ENCODE measurements at places on chromosomes 3 and 15.

DNA sequence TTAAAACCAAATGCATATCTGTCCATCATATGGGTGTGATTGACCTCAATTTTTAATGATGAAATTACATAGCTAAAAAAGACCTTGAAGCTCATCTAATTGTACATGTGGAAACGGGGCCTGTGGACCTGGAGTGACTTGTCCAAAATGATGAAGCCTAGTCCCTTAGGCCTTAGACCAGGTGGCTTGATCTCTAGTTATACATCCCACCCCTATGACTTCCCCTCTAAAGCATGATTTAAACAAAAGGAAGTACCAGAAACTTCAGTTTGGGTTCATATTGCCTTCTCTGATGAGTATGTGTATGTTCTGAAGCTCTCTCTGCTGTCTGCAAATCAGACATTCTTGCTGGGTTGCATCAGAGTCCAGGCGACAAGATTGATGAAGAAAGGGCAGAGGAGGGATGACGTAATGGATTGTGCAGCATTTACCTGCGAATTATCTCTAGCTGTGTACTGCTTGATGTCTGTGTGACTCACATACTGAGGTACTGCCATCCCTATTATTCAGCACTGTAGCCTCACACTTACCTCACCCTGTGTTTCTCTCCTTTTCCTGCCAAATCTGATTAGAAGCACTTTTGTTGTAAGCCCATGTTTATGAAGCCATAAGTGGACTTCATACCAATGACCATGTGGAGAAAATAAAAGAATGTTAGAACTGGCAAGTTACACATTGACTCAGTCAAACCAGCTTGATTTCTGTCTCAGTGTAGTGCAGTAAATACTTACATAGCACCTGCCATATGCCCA, 111.5 kb downstream of the FILIP1L start:
- no peak for DNase-seq

DNA sequence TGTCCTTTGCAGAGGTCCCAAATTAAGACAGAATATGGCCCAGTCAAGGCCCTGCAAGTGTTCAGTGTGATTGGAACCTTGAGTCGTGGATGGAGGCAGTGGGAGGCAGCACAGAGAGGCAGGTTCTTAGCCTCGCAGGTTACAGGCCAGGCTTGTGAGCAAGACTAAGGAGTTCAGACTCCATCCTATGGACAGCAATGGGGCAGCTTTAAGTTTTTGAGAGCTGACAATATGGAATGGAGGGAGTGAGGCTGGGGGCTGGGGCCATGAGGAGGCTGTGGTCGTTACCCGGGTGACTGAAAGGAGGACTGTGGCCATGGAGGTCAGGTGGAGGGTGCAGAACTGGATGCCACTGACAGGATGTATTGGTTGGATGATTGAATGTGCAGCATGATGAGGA, 74.1 kb upstream of the PRR23C start:
- no peak for DNase-seq

DNA sequence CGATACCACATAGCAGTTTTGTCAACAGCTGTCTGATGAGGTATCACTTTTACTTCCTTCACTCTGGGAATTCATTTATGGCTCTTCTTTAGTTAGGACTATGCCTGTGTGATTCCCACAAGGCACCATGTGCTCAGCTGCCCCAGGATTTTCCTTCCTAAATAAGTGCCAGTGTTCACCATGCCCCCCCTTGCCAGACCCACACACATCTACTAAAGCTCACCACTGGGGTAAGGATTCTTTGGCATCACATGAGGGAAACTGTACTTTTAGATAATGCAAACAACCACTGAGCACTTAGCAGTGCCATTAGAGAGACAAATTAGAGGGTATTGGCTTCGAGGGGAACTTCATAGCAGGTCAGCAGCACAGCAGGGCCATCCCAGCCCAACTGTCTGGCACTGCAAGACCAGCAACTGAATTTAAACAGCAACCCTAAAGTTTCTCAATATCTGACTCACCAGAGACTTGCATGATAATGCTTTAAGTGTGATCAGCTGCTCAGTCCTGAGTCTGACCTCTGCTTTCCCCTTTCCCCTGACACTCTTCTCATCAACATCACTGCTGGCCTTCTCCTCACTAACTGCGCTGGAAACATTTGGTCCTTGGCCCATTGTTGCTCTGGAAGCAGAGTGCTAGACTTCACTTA, 114.3 kb downstream of the STAC start:
- DNase-seq = no peak

DNA sequence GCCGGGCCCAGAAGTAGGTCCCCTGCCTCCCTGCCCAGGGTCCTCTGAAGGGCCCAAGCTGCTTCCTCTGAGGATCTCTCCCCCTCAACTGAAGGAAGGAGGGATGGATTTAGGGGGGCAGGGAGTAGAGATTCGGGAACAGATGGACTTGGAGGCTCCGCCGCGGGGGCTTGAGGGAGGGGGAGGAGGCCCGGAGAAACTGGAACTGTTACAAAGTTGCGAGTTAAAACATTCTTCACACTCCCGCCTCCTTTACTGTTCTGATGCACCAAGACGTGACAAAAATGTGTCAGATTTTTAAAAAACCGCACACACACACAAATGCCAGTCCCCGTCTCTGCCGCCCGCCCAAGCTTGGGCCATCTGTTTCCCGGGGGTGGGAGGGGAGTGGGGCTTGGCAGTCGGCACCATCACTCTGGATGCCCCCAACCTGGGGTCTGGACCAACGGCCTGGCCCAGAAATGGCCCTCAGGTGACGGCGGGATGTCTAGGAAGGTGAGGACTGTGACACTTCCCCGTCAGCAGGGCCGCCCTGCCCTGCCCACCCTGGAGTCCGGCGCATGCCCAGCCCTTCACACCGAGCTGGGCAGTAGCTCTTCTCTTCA, 25.0 kb upstream of the LINGO1 start:
- DNase-seq = no peak

DNA sequence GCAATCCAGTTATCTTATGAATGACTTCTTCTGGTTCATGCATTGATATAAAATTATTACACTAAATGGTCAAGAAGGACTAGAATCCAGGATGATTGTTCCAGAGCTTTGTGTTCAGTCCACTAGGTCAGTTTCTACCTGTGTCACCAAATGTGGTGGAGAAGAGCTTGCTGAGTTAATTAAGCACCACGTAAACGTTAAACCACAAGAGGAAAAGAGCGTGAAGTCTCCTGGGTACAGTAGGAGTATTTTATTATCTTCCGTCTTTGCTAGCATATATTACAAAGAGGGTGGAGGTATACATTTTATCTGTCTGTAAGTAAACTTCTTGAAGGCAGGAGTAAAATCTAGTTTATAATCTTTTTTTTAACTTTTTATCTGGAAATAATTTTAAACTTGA, 23.5 kb downstream of the CHP1 start:
- no peak for DNase-seq

DNA sequence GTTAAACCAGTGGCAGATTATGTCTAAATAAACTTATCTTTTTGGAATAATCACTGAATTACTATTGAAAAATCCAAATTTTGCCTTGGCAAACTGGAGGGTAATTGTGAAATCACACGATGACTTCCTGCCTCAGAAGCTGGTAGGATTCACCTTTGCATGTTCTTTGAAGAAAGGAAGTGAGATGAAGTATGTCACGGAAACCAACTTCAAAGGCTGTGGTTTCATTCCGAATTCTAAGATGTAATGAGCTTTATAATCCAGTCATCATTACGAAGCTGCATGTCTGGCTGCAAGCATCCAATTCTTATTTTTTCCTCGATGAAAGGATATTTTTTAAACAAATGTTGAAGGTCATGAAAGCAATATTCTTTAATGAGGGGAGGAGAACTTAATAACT, 15.0 kb upstream of the ZBED2 start:
- DNase-seq = no peak

- DNase-seq = no peak
These were observed 39.9 kb downstream of the PLCH1 start for GRCh38 chr3:155704771-155705559.

GRCh38 chr3:46965151-46965550, 11.4 kb downstream of the CCDC12 start:
- peak; percentile 56 for DNase-seq

- DNase-seq = no peak
These were observed 68.4 kb upstream of the HACD2 start for GRCh38 chr3:123653221-123653682.

DNA sequence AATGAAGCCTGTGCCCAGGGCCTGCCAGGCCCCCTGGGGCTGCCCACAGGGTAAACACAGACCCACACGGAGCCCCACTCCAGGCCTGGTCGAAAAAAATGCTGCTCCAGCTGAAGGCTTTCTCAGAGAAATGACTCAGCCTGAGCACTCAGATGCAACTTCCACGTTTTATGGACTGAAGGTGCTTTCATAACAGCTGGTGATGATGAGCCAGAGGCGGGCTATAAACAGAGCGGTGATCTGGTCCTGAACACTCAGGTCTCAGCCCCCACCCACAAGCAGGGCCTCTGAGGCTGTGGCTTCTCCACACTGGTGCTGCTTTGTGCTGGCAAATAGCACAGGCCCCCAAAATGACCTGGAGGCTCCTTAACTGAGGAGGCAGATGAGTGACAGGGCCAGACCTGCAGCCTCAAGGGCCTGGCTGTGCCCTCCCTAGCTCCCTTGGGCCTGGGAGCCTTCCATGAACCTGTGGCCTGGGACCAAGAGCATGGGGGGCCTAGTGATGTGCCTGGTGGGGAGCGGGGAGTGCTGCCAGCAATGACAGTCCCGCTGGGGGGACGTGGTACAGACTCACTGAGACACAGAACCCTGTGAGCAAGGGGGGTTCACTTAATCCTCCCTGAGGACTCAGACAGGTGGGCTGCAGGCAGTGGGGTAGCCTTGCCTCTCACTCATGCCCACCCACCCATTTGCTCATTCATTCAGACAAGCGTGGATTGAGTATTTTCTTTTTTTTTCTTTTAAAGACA, 23.0 kb upstream of the FURIN start:
- peak; percentile 71 for DNase-seq

GRCh38 chr3:53665608-53666425, 171.4 kb downstream of the CACNA1D start:
- no peak for DNase-seq

DNA sequence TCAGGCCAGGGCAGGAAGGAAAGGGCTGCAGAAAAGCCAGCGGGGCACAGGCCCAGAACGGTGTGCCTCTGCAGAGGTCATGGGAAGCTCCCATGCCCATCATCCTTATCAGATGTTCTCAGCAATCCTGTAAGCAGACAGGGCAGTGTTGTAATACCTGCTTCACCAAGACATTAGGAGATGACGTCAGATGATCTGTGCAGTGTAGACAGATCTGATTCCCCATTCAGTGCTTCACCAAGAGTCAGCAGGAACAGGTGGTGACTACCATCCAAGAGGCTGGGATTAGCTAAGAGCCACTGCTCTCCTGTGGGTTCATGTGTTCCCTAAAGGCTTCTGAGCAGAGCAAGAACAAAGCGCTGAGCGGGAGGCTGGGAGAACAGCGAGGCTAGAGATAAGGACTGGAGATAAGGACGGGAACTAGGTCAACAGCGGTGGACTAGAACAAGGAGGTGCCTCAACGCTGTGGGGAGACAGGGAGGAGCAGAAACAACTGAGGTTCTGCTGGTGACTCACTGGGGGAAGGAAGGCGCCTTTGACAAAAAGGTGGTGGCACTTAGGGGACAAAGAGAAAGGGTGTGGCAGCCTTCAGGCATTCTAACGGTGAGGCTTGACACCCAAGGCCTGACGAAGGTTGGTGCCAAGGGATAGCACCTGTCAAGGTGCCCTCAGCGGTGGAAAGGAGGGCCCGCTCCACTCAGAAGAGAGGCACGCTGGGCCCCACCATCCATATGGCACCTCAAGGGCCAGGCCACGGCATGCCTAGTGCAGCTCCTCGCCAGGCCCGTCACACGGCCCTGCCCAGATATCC, 28.4 kb downstream of the CCDC12 start:
- DNase-seq = peak; percentile 72

DNA sequence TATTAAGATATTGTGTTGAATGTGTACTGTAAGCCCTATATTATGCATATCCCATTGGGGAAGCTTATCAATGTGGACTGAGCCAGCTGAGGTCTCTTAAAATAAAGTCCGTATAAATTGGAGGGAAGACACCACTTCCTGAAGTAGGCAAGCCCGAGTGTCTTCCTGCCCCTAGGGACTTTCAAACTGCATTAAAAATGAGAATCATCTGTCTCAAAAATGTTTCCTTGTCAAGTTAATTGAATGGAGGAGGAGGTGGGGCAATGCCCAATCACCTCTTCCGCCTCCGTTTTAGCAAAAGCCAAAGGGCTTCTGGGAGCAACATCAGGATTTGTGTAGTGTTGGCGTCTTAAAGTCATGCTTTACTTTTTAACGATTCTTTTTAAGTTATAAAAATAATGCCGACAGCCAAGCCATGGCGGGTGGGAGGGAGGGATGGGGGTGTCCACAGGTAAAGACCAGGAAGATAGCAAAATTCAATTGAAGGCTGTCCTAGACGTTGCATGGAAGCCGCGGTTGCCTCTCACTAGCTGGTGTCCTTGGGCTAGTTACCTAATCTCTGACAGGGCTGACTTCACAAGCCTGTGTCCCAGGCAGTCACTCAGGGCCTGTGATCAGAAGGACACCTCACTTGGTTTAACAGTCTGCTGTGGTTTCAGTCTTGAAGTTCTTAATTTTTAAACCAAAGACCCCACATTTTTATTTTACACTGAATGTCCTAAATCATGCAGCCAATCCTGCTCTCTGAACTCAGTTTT, 524.9 kb upstream of the PROK2 start:
- DNase-seq = no peak

DNA sequence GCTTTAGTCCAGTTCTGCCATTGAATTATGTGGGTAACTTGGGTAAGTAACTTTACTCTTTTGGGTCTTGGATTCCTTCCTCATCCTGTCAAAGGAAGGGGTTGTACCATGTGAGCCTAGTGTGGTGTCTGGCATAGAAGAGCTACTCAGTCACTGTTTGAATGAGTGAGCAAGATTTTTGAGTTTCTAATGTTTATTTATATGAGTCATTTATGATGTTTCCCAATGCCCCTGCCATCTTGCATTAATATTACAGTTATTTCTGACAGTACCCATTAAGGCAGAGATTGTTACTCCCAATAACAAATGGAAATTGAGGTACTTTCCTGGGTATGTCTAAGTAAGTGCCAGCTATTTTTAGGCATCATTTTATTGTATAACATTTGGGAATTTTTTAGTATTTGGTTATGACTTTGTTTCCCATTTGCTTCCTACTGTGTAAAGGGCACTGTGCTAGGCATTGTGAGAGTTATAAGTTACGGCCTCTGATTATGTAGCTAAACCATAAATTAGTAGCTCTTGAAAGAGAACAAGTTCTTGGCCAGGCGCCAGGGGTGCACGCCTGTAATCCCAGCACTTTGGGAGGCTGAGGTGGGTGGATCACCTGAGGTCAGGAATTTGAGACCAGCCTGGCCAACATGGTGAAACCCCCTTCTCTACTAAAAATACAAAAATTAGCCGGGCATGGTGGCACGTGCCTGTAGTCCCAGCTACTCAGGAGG, 23.5 kb downstream of the NR1D2 start:
- DNase-seq = no peak

Measured in stimulated activated CD4-positive, alpha-beta T cell treated with anti-CD3 and anti-CD28 coated beads, Interleukin-15, amount 100 ng/mL, for 24 hours (primary cell).